ENCODE measurements at places on chromosomes 6 and 20. TPM values are rescaled to one million over a fixed set of nuclear protein-coding genes. Genes with fewer than 3 reads are reported as not detected.

DNA sequence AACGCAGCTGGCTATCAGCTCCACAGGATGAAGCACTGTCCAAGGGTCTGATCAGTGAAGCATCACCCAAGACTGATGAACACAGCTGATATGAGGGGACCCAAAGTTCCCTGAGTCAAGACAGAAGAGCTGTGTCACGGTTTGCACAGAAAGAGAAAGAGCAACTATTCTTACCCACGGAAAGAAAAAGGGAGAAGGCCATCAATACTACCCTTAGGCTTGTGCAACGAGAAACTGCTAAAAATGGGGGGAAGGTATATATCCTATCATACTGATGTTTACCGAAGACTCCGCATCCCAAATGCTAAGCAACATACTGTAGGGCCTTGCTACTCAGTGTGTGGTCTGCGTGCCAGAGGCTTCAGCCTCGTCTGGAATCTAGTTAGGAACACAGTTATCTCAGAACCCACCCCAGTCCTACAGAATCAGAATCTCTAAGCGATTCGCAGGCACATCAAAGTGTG lies 665 bp downstream of the FASTKD5 start:
- peak; percentile 29 for DNase-seq

GRCh38 chr20:7493311-7493710 lies 446.9 kb downstream of the HAO1 start:
- DNase-seq, result no peak

DNA sequence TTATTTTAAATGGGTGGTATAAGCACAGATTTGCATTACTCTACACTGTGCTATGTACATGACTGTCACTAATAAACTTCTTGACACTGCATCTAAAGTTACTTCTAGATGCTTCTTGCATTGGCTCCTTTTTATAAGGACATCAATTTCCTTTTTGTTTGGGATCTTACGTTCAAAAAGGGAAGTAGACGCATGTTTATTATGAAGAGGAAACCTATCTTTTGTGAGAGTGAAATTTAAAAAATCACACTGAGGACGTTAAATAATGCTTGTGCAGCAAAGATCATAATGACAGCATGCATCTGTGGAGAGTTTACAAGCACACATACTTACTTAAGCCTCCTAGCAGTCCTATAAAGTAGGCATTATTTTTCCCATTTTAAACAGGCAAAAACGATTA lies 479.5 kb downstream of the CD83 start:
- DNase-seq, result no peak

DNA sequence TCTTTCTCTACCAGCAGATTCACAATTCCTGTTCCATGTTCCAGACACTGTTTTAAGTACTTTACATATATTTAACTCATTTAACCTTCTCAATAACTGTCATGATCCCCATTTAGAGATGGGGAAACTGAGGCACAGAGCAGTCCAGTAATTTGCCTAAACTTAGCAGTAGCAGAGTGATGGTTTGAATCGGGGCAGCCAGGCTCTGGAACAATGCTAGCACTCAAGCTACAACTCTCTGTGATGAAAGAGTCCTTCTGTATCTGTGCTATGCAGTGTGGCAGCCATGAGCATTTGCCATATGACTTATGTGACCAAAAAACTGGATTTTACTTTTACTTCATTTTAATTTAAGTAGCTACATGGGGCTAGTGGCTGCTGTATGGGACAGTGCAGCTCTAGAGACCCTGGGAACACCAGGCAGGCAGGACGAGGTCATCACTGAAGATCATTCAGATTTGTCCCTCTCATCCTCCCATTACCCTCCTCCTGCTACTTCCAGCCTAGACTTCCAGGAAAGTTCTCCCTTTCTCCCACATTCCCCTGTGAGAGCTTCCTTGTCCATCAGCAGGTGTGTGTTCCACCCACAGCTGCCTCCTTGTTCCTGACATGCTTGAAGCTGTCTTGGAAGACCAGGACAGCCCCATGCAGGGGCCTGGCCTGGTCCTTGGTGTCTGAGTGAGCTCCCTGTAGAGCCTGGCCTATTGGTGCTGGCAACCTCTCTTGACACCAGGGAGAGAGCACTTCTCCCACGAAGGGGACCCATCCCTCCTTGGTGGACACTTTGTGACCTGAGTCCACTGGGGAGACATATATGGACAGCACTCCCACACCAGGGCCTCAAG lies 157.0 kb downstream of the MRPL14 start:
- peak; percentile 12 for DNase-seq

DNA sequence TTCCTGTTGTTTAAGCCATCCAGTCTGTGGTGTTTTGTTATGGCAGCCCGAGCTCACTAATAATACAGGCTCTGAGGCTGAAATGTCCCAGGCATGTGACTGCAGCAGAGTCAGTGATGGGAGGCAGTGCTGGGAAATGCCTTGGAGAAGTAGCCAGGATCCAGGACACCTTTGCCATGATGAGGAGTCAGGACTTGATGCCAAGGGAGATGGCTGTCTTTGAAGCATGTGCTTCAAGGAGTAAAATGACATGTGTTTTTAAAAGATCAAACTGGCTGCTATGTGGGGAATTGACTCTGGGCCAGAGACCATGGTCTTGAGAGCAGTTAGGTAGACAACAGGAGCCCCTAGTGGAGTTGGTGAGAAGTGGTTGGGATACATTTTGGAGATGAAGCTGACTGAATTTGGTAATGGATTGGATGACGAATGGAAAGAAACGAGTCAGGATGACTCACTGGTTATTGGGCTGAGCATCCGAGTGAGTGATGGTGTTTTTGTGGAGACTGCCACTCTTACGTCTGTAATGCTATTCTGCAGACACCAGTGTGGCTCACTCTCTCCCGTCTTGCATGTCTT lies 322.2 kb downstream of the PLCB1 start:
- no peak for DNase-seq

DNA sequence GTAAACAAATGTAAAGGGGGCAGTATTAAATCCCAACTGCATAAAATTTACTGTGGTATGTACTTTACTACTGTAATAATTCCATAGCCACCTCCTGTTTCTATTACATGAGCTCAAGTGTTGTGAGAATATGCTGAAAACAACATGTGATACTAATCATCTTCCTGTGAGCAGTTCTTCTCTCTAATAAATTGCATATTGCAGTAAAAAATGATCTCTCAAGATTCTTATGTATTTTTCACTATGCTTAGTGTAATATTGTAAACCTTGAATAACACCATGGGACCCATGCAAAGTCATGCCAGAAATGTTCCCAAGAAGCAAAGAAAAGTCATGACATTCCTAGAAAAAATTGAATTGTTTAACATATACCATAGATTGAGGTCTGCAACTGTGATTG lies 133.0 kb upstream of the ATXN1 start:
- no peak for DNase-seq

DNA sequence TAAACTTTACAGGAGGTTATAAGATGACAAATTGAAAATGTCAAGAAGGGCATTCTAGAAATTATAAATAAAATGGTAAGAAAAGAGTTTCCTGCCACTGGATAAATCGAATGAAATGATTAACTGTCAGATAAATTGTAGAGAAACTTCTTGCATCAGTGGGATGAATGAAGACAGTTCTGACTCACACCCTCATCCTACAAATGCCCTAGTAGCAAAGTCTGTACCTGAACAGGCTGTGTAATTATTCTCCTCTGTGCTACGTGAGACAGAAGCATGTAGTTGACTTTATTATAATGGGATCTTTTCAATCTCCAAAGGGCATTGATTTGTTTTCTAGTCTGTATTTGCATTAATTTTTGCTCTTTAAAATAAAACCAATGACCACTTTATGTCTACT lies 47.3 kb downstream of the IYD start:
- no peak for DNase-seq

DNA sequence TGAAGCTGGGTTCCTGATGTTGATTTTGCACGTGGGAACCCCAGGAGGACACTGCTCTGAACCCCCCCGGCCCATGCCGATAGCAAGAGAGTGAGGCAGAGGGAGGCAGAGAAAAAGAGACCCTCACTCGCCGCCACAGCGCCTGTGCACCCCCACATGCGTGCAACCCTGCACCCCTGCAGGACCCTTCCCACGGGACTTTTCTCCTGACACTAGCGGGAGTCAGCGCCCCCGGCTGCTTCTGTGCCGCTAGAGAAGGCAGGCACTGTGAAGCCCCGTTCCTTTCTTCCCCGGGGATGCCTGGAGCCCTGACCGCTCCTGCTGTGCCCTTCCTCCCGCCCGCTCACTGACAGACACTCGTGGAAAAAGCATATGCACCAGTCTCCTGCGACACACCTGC lies 67.4 kb downstream of the GMPR start:
- DNase-seq, result no peak

GRCh38 chr6:13190376-13190775 lies 138.0 kb downstream of the TBC1D7 start:
- DNase-seq, result no peak

DNA sequence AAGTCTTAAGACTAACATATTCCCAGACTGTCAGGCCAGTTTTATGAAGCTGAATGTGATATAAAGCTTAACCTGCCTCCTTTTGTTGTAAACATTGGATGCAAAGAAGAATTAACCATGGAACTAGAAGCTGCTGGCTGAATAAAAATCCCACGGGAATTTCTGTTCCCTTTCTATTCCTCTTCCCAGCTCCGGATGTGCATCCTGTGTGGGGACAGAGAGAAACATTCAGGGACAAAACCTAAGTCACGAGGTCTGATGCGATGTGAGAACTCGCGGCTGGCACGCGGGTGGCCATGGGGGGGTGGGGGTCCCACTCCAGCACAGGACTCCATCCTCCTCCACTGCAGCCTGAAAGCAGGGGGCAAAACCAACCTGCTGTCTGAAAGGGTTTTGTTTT lies 32.2 kb downstream of the RAMACL start:
- no peak for DNase-seq

DNA sequence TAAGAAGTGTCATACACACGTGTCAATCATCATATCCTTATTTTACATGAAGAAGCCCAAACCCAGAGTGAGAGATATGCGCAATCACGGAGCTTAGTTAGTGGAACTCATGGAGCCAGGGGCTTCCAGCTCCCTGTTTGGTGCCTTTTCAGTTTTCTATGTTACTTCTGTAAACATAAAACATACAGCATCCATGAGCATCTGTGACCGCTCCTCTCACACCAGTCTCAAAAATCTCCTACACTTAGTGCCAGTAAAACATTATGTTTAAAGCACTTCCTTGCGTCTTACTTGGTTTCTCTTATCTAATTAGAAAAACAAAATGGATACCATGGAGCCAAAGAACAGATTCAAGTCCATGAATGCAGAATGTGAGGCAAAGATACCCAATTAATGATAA lies 240.4 kb downstream of the SLC35F1 start:
- DNase-seq, result no peak

DNA sequence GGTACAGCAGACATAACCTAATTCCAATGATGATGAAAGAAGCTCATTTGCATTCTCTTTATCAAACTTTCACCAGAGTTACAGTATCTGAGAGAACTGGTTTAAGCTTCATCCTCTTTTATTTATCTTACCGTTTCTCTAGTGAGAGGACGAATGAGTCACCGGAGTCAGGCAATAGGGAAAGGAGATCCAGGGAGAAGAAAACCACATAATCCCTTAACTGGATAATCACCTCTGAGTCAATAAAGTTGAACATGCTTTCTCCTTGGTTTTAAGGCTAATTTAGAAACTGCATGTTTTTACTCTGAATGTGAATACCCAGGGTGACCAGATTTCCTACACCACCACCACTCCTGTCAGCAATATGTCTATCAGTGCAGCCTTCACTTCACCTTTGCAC lies 313.7 kb upstream of the TBX18 start:
- DNase-seq, result no peak

- no peak for DNase-seq
Measured at GRCh38 chr20:42690842-42691437, 498.8 kb downstream of the PTPRT start.

- no peak for DNase-seq
Measured at GRCh38 chr6:113907102-113907815, 50.1 kb downstream of the MARCKS start.

DNA sequence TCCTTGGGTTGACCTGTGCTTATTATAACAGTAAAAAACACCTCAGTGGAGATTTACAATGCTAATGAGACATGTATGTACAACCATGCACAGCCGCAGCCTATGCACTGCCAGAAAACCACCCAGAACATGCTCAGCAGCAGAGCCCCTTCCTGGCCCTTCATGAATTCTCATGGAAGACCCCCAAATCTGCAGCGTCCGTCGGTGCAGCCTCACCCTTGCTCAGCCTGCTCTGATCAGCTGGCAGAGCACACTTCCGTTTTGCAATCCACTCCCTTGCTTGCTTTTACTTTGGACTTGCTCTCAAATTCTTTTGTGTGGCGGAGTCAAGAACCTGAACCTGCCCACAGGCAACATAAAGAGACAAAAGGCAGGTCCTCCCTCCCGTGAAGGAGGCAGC lies 378.2 kb upstream of the SULF2 start:
- DNase-seq, result no peak

DNA sequence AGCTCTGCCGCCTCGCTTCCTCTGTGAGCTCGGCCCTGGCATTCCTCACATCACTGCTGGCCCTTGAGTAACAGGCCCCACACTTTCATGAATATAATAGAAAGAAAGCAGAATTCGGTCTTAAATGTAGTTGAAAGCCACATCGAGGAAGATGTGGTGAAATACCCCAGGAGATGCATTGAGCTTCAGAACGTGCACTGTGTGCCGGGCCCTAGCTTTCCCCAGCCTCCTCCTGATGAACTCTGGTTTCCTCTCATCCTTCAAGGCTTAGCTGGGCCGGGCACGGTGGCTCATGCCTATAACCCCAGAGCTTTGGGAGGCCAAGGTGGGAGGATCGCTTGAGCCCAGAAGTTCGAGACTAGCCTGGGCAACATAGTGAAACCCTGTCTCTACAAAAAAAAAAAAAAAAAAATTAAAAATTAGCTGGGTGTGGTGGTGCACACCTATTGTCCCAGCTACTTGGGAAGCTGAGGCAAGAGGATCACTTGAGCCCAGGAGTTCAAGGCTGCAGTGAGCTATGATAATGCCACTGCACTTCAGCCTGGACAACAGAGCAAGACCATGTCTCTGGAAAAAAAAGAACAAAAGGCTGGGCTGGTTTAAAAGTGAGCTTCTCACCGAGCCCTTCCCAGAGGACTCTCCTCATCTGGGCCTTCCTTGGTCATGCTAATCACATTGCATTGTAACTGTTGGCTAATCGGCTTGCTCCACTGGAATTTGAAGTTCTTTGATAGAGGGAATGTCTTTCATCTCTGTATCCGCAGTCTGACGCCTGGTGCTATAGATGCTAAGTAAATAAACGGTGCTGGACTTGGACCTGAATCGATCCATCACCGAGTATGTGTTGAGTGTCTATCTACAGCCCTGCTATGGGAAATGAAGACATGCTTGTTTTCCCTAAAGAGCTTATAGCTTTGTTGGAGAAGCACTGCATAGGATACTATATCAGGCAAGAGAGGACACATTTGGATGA lies 43.8 kb upstream of the FOXQ1 start:
- DNase-seq, result no peak

GRCh38 chr20:48684501-48685041 lies 143.2 kb downstream of the PREX1 start:
- no peak for DNase-seq

GRCh38 chr20:9025643-9026042 lies 43.2 kb upstream of the PLCB4 start:
- DNase-seq, result no peak

The PCMTD2 gene
- total RNA-seq, result 42.8 TPM

The TAP1 gene
- 410 TPM for total RNA-seq

The STK4 gene
- 204 TPM for total RNA-seq

The PPP1R3G gene
- total RNA-seq, result 0.08 TPM

The C6orf141 gene
- total RNA-seq, result 0.48 TPM

The MUC22 gene
- not detected for total RNA-seq

The PRSS35 gene
- not detected for total RNA-seq

The AHCY gene
- total RNA-seq, result 53.0 TPM
